Neural crest cell (in vitro differentiated cells): ENCODE measurements at places on chromosomes 3 and 15.

DNA sequence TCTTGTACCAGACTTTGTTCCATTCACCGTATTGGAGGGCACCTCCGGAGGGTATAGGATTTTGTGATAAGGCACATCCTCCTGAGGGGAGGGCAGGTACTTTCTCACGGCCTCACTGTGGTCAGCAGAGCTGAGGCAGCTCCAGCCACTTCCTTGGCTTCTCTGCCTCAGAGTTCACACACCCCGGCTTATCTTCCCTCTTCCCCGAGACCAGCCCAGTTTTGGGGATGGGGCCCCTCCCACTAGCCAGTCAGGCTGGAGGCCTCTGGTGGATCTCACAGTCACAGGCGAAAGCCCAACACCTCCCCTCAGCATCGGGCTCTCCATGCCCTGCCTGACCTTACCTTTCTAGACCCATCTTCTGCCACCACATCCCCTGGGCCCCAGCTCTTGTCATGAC, 316.2 kb upstream of the CTDSPL start:
- DNase-seq, result no peak

DNA sequence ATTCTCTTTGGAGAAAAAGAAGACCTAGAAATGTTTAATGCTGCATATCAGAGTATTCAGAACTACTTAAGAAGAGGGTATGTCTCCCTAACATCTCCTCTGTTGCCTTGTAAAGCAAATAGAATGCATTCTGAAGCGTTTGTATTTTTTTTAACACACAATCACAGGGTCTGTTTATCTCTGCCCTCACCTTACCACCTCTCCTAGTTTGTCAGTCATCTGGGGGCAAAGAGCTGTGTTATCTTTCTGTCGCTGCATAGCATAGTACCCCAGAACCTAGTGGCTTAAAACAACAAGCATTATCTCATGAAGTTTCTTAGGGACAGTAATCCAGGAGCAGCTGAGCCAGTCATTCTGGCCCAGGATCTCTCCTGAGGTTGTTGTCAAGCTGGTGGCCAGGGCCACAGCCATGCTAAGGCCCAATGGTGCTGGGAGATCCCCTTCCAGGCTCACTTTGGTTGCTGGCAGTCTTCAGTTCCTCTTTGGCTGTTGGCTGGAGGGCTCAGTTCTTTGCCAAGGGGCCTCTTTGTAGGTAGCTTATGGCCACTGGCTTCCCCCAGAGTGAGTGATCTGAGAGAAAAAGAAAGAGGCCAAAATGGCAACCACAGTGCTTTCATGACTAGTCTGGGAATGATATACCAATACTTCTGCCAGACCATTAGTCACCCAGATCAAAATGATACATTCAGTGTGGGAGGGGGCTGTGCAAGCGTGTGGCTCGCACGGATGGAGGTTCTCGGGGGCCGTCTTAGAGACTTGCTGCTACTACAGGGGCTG, 17.8 kb downstream of the EDEM1 start:
- no peak for DNase-seq

- DNase-seq, result no peak
Measured at GRCh38 chr3:15329046-15330005, 3.1 kb downstream of the SH3BP5 start.

DNA sequence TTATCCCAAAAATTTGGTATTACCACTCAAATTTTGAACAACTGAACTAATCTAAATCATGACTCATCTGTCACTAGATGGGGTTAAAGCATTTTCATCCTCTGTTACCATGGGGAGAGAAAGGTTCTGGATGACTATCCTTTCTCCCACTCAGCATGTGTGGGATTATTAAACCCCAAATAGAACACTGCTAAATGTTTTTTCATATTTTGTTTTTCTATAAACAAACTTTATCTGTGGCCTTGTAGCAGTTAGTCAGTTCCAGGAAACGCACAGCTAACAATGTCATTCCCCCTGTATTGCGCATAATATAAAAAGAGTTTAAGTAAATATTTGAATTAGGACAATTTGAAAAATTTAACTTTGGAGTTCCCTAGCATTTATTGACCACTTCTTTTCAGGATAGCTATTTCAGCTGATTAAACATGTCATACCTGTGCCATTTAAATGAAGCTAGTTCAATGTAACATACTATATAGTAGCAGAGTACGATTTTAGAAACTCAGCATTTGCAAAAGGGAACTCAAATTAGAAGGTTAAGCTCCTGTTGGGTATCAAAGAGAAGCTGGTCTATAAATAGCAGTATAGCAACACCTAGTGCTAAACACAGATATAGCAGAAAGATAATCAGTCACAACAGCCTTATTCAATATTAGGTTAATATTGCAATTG, 9.2 kb upstream of the TMEM212 start:
- no peak for DNase-seq

GRCh38 chr15:74131628-74132413, 1.4 kb downstream of the ISLR2 start:
- no peak for DNase-seq

DNA sequence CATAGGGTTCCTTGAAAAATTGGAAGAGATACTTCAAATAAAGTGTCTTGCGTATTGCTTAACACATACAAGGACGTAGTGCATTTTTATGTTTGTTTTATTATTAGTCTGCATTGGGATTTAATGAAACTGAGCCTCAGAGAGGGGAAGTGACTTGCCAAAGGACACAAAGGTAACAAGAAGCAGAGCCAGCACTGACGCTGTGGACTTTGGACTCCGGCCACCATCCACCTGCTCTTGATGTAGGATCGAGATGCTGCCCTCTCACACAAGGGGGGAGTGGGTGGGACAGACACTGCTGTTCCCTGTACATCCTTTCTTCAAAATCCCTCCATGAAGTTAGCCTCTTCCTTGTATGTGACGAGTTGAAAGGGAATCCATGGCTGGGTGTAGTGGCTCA, 435.4 kb upstream of the RGMA start:
- no peak for DNase-seq

DNA sequence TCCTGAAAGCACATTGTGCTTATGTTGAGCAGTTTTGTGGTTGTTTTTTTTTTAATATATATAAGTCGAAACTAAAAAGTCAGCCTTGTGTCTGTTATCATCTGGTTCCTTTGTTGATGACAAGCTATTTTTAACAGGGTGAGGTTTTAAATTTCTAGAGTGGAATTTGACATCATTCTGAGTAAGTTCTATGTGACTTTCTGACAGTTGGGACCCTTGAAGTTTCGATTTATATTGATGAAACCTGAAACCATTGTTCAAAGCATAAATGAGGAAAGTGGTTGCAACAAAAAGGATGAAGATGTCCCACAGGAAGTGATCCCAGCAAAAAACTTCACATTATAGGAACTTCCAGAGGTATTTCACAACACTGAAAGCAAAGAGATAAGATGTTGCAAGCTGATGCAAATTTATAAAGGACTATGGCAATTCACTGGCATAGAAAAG, 94.0 kb downstream of the CYP19A1 start:
- no peak for DNase-seq

DNA sequence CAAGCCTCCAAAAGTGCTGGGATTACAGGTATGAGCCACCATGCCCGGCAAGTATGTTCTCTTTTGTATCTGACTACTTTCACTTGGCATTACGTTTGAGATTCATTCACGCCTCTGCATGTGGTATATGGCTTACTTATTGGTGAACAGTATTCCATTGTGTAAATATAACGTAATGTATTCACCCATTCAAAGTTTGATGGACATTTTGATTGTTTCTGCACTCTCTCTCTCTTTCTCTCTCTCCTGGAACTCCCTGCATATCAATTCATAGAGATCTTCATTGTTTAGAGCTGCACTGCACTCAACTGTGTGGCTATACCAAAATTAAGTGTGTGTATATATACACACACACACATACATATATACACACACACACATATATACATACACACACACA, 30.4 kb downstream of the SPPL2A start:
- DNase-seq, result no peak

- DNase-seq, result no peak
Measured at GRCh38 chr15:58026051-58026450, 39.5 kb downstream of the ALDH1A2 start.

GRCh38 chr3:111904376-111905241, 45.5 kb downstream of the PHLDB2 start:
- no peak for DNase-seq

DNA sequence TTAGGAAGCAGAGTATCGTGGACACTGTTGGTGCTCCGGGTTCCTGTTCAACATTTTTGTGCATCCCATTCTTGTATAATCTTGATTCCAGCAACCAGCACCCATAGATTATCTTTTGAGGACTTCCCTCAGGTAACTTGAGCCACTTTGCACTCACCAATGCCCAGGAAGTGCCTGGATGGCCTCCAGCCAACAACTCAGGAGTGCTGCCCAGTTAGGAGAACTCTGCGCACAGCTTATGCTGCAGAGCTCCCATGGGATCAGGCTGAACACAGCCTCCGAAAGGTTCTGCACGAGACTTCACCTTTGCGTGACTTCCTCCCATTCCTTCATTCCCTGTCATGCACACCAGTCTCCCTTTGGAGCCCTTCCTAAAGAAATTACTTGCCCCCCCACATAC, 64.3 kb upstream of the LRRN1 start:
- no peak for DNase-seq

GRCh38 chr3:11733914-11734313, 90.2 kb upstream of the VGLL4 start:
- no peak for DNase-seq
